ENCODE measurements at places on chromosomes 13 and 19.

DNA sequence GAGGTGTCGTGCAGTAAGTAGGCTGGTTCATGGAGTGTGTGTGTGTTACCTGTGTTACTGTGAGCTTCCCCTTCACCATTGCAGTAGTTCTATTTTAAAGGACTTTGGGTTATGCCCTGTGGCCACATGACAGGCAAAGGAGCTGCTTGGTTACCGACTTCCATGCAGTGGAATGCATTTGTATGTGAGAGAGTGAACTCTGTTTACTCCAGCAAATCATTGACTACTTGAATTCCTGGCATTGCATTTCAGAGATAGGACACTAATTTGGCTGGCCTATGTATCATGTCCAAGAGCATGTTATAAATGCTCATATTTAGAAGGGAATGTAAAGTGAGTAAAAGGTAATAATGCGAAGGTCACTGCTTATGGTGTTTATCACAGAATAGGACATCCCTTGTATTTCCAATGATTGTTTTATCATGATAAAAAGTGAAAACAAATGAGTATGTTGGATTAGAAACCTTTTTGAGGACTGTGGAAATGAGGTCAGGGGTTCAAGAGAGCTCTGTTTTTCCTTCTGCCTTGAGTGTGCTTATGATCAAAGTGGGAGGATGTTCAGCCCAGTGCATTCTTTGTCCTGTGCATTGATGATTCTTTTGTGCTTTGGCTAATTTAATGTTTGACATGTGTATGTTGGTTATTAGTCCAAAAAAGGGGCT is 156.5 kb downstream of the LMO7 start:
- no peak for DNase-seq

DNA sequence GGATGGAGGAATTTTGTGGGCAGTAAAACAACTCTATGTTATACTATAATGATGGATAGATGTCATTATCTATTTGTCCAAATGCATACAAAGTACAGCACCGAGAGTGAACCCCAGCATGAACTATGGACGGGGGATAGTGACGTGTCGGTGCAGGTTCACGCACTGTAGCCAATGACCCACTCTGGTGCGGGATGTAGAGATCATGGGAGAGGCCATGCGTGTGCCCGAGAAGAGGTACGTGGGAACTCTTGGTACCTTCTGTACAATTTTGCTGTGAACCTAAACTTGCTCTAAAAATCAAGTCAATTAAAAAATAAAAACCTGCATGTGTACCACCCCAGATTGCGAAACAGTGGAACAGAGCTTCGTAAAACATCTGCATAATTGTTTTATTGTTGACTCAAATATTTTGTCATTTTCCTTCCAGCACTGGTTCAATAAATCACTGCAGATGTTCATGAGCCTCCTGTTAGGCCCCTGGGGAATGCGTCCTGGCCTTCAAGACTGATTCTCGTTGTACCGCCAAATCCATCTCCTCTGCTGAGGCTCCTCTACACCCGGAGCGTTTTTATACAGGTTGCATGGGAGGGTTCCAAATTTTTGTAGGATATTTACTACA is 30.9 kb downstream of the COL4A1 start:
- no peak for DNase-seq

GRCh38 chr19:37902668-37903067 is 3.7 kb downstream of the WDR87 start:
- DNase-seq = peak; percentile 57

DNA sequence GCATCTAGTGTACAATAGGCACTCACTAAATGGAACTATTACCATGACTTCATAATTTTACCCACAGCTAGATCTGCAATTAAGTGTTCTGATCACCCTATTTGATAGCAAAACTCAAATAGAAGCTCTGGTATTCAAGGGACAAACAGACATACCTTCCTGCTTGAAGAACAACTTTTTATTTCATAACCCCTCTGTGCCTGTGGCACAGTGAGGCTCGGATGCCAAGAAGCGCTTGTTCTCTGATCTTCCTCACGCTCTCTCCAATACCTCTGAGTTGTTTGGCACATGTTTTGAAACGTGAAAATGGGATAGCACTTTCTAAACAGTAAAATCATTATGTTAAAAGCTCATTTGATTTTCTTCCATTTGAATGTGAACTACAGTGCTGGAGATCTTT is 232.0 kb downstream of the KLF5 start:
- DNase-seq = no peak

DNA sequence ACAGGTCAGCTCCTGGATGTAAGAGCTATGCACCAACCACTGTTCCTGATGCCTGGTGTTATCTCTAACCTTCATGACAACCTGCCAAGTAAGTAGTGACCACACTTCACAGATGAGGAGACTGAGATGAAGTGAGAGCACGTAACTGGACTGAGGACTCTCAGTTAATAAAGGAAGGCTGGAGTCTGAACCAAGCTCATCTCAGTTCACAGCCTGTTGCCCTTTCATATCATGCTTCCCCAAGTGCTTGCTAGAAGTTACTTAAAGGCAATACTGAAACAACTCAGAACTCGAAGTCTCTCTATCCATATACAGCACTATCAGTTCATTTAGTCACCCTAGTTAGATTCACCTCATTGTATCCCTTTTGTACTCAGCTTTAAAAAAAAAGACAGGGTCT is 119.7 kb downstream of the ABCC4 start:
- no peak for DNase-seq

DNA sequence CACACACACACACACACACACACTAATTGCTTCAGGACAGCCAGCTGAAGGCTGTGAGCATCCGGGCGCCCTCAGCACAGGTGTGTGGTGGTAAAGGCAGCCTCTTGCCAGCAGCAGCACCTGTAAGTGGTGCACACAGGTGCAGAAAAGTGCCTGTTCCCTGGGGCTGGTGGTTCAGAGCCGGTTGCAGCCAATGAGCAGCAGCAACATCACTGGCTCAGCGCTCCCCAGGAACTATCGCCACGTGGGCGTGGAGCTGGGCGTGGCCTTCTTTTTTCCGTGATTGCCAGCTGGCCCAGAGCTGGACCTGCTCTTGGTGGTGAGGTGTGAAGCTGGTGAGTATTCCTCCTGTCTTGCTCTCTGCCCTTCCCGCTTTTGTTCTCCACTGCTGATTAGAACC is at the start of gene NLRP5:
Gene NLRP5, plus strand, starts transcription at position 289 of the 400 bp plus-strand sequence.
- no peak for DNase-seq

GRCh38 chr13:26557051-26557392 is 461 bp upstream of the WASF3 start:
- no peak for DNase-seq

GRCh38 chr13:47545201-47546024 is 455.7 kb downstream of the SUCLA2 start:
- no peak for DNase-seq

GRCh38 chr13:45592758-45593157 is 22.8 kb downstream of the ERICH6B start:
- no peak for DNase-seq

- no peak for DNase-seq
Measured at GRCh38 chr13:96650301-96650886, 343.9 kb downstream of the OXGR1 start.

DNA sequence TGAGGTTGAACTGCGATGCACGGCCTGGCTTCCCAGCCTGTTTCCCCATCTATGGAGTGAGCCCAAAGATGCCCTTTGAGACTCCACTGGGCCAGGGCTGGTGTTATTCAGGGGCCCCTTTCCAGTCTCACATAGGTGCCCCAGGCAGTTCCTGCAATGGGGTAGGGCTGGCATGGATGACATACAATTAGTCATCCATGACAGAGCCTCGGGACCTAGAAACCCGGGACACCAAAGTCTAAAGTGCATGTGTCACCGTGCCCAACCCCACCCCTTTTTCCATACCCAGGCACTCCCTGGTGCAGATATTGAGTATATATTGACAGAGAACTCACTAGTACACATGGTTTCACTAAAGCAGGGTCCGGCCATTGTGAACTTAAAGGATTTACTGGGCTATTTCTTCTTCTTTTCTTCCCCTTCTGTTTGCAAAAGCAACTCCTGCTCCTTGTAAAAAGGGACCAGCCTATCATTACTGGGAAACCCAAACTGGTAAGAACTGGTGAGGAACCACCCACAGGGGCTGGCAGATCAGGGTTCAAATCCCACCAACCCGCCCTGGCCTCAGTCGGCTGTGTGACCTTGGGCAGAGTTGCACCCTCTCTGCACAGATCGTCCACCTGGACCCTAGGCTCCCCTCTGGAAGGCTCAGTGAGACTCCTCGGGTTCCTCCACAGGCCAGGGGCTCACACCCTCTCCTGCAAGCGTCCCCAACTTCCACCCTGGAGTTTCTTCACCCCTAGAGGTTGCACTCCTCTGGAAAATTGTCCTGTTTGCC is 2.7 kb downstream of the B3GNT3 start:
- DNase-seq = no peak

DNA sequence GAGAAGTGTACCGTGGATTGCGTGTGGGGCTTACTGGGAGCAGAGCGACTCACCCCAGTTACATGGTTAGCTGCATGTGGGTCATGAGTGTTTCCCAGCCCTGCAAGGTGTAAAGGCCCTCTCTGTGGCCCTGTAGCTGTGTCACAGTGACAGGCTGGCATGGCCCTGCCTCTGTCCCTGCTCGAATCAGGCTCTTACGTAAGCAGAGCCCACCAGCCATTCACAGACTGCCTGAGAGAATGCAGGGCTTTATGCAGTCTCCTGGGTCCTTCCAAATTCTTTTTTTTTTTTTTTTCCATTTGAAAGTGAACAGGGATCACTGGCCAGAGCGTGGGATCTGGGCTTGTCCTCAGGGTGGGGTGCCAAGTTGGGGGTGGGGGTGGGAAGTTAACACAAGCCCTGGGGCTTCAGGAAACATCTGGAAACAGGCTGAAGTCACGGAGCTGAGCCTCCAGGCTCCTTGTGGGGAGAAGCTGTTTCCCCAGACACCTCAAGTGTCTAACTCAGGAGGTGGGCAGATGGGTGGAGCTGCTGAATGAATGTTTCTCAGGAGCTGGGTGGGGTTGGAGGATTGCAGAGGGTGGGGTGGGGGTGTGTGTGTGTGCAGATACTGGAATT is 13.4 kb downstream of the TECR start:
- DNase-seq = no peak

- DNase-seq = no peak
Measured at GRCh38 chr13:44373601-44374347, at the start of gene SERP2. Gene SERP2, plus strand, starts transcription at chr13:44373824. Its CDS starts 202 bp downstream, at chr13:44374026.

DNA sequence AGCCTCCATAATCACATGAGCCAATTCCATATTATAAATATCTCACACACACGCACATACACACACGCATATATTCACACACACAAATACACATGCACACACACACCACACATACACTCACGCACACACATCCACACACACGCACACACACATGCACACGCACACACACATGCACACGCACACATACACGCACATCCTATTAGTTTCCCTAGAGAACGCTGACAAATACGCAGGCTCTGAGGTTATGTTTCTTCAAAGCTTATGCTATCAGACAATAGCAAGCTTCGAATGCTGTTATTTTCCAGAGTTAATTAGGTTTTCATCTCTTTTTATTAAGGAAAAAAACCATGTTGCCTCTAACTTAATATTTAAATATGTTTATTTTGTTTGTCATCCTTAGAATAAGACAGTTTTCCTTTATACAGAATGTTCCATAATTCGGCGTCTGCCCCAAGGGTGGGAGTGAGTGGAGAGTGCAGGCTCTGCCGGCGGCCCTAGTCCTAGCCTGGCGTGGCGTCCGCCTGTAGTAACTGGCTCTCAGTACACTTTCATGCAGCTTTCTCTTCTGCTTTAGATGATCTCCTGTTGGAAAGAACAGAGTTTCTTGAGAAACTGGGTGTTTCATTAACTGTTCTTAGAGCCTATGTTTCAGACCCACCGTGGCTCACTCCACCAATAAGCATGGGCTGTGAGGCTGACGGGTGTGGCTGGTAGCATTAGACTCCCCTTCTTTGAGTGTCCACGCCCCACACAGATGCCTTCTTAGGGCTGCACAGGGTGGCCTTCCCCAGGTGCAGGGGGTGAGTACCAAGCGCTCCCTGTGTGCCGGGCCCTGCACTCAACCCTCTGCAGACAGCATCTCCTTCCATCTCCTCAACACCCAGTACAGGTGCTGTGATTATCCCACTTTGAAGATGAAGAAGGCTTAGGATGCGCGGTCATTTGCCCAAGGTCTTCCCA is 30.4 kb upstream of the ANKRD10 start:
- no peak for DNase-seq

GRCh38 chr19:34428549-34429285 is 536 bp downstream of the UBA2 start:
- no peak for DNase-seq

GRCh38 chr19:35860436-35860817 is 3.7 kb downstream of the KIRREL2 start:
- no peak for DNase-seq

DNA sequence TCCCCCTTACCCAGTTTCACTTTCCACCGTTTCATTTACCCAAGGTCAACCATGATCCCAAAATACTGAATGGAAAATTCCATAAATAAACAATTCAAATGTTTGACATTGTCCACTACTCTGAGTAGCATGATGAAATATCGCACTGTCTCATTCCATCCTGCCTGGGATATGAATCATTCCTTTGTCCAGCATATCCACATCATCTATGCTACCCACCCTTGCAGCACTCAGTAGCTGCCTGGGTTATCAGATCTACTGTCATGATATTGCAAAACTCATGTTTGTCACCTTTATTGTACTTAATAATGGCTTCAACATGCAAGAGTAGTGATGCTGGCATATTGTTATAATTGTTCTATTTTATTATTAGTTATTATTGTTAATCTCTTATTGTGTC is 263.9 kb upstream of the NBEA start:
- DNase-seq = no peak

GRCh38 chr13:32115066-32115465 is 83.5 kb downstream of the FRY start:
- no peak for DNase-seq

GRCh38 chr13:28258417-28258816 is 120.1 kb downstream of the PAN3 start:
- no peak for DNase-seq

GRCh38 chr13:62846302-62846701 is 1430.7 kb upstream of the PCDH20 start:
- DNase-seq = no peak

- no peak for DNase-seq
Measured at GRCh38 chr13:32237681-32238080, 77.5 kb downstream of the ZAR1L start.

DNA sequence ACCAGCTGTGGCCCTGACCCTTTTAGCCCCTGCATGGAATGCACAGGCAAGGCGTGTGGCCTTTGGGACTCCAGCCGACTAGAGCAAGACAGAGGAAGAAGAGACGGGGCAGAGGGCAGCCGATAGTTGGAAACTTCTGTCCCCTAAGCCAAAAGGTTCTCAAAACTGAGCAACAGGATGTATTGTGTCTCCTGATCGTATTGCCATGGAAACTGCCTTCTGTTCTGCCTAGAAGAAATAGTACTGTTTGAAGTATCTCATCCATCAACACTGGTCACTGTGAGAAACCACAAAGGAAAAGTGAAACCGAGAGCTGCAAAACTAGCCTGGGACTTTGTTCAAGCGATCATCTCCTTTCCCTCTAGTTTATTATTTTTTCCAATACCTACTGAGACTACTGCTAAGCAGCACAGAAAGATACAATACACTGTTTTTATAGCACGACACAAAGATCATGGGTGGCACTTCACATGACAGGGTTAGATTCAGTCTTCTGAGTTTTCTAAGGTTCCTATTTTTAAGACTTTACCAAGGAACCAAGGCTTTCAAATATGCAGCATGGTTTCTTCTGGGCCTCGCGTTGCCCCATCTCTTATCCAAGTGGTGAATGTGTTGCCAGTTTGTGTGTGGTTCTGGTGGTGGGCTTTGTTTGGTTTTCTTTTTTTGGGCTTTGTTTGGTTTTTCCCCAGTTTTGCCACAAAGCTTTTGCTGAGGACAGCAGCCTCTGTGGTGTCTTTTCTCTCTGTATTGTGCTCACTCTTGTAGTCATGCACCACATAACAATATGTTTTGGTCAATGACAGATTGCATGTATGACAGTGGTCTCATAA is 49.3 kb upstream of the GPR183 start:
- no peak for DNase-seq

Data from omental fat pad (tissue), 4 donors.